ENCODE measurements at places on chromosomes 13 and 19.

GRCh38 chr19:42023121-42023942 is 29.3 kb upstream of the ATP1A3 start:
- DNase-seq, result no peak

DNA sequence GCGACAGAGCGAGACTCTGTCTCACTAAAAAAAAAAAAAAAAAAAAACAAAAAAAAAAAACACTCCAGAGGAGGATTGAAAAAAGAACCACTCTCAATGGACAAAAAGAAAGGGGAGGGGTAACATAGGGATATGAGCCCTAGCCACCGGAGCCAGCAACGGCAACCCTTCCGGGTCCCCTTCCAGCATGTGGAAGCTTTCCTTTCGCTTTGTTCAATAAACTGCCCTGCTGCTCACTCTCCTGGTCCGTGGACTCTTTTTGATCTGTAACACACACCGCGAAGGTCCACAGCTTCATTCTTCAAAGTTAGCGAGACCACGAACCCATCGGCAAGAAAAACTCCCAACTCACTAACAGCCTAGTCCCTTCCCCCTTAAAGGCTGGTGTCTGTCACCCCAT is 1.0 kb upstream of the REX1BD start:
- no peak for DNase-seq

DNA sequence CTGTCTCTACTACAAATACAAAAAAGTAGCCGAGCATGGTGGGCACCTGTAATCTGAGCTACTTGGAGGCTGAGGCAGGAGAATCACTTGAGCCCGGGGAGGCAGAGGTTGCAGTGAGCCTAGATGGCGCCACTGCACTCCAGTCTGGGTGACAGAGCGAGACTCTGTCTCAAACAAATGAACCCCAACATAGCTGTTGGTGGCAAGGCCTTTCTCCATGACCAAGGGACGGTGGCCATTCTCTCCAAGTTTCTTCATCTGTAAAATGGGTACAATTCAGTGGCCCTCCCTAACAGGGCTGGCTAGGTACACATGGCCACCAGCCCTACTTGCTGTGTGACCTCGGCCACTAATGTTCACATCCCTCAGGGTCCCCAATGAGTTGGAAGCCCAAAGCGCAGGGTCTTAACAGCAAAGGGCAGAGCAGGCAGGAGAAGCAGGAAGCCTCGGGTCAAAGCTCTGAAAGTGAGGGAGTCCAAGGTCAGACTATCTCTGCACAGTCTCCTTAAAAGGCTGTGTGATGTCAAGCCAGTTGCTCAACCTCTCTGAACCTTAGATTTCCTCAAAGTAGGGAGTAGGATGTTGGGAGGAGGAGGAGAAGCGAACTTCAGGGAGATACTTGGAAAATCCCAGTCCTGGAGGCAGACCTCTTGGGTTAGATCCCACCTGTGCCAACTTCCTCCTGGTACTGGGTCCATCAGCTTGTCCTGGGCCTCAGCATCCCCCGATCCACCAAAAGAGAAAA is 2.7 kb downstream of the JUND start:
- no peak for DNase-seq

GRCh38 chr13:37656247-37656940 is 57.8 kb upstream of the POSTN start:
- DNase-seq, result no peak

- DNase-seq, result no peak
These were observed 13.5 kb upstream of the VWA8 start for GRCh38 chr13:41974262-41974900.

DNA sequence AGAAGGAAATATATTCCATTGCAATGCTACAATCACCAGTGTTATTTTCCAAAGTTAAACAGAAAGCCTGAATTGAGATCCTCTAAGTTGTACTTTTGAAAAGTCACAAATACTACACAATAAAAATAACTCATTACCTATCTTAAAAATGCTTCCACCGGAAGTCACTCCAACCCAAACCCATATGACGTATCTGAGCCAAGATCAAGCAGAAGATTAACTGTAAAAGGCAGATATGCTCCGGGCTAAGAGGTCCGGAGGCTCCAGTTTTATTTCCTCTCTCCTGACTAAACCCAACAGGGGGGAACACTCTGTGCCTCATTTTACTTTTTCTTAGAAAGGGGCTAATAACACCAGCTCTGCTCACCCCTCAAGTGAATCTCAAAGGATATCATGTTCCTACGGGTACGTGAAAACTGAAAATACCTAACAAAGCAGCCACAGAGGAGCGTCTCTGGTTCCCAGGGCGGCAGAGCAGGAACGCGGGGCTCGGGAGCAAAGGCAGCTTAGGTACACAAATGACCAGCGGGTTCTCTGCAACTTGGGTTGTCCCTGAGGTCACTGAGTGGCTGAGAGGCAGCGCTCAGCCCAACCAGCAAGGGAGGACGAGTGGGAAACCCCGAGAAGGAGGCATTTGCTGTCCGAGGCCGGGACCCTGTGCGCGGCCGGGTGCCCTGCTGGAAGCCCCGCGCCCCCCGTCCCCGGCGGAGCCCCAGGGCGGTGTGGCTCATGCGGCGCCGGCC is 750 bp downstream of the RAB20 start:
- no peak for DNase-seq

GRCh38 chr19:4991538-4991937 is 22.6 kb downstream of the KDM4B start:
- no peak for DNase-seq

GRCh38 chr19:40689339-40690049 is 957 bp downstream of the NUMBL start:
- DNase-seq, result no peak

- DNase-seq, result no peak
These were observed 105.8 kb downstream of the LACC1 start for GRCh38 chr13:43985422-43986072.

DNA sequence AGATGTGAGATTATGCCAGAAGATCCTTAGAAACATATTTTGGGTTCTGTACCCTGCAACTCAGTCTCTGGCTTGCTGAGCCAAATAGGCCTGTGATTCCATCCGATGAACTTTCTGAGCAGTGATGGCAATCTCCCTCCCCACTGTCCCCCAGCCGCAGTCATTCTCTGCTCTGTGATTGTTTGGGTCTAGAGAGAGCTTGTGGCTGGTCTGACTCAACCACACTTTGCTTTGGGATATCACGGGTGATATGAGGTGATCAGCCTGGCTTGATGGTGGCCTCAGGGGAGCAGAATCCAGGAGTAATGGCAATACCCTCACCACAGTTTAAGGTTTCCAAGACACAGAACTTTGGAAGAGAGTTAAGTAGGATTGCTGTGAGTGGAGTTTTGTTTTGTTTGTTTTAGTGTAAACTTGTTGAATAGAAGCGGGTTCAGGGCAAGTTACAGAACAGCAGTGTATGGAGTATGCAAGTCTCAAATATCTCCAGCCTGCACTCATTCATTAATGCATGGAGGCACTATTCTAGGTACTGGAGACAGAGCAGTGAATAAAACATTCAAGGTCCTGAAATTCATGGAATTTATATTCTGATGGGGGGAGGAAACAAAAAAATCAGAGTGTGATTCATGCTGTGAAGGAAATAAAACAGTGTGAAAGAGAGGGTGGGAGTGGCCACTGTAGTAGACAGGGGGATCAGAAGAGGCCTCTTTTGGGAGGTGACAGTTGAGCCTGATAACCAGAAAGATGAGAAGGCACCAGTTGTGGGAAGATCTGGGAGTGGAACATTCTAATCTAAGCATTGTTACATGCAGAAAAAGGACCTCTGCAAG is 5.3 kb downstream of the SAMD4B start:
- no peak for DNase-seq

DNA sequence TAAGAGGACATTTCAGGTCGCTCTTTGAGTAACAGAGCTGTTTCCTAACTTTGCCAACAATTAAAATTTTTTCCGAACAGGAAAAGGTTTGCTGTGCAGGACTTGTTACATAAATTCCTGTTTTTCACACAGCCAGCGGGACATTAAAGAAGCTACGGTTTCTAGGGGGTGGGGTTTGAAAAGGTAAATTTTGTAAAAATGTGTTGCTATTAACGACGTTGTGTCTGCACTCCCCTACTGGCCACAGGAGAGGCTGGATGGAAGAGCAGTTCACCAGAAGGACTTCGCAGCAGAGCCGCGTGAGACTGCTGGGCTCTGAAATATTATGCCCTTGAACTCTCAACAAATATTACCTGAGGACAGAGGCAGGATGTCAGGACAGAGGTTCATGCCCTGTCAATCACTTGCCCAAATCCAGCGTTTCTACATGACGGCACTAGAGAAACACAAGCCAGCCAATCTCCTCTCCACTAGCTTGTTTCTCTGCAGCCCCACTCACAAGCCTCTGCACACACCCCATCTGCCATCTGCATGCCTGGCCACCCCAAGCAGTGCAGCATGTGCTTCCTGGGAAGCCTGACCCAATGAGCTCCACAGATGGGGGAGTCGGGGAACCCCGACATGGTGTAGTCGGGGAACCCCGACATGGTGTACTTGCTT is 102.0 kb downstream of the FOXO1 start:
- no peak for DNase-seq

- no peak for DNase-seq
These were observed 94.1 kb upstream of the FRY start for GRCh38 chr13:31937436-31937835.

GRCh38 chr13:99103536-99103935 is 97.1 kb upstream of the UBAC2 start:
- DNase-seq, result peak; percentile 42

DNA sequence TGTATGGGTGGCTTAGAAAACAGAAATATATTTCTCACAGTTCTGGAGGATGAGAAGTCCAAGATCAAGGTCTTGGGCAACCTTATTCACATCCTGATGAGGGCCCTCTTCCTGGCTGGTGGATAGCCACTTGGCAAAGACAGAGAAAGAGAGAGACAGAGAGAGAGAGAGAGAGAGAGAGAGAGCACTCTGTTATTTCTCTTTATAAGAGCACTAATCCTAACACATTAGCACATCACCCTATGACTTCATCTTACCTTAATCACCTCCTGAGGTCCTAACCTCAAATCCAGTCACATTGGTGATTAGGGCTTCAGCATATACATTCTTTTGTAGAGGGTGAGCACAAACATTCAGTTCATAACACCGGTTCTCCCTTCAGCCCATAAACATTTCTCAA is 430.3 kb downstream of the EFNB2 start:
- no peak for DNase-seq

DNA sequence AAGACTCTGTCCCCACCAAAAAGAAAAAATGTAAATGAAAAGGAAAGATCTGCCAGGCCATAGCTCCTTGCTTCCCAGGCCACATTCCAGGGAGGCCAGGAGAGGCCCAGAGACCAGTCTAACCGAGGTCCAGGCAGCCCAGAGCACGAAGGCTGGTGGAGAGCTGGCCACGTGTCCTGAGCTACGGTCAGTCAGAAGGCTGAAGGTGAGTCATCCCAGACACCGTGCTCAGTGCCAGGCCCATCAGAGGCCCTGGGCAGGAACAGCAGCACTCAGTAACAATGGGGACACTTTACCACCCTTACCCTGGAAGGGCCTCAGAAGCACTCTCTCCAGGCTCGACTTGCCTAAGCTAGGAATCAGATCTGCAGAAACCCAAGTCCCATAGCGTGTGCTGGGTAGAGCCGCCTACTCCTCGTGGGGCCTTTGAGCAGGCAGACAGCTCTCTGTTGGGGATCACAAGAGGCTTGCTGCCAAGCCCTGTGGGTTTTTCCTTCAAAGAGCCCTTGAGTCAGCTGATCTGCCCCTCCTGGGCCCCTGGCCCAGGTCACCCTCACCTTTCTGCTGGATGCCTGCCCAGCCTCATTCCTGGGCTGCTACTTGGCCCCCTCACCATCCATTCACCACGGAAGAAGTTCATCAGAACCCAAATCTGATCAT is 11.6 kb upstream of the DNMT1 start:
- no peak for DNase-seq

DNA sequence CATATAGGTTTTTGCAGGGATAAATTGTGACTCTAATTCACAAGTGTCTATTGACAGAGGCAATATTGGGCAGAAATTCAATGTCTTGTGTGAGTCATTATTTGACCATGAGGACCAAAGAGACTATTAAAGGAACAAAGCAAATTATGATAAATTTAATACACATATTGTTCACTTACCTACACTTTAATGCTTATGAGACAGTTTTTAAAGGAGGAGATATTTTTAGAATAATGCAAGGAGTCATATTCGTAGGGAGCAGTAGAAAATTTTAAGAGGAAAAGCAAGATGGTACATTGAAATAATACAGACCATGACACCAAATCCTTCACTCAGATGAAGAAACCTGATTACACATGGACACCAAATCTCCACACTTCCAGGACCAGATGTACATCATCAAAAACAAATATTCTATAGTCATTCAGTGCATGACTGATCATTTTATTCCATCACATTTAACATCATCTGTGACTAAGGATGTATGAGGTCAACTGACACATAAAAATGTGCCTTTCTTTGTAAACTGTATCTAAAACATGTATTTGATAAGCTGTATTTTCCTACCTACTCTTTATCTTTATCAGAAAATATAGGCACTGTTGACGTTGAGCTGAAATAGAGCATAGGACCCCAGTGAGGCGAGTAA is 4.2 kb upstream of the OR7A17 start:
- no peak for DNase-seq

DNA sequence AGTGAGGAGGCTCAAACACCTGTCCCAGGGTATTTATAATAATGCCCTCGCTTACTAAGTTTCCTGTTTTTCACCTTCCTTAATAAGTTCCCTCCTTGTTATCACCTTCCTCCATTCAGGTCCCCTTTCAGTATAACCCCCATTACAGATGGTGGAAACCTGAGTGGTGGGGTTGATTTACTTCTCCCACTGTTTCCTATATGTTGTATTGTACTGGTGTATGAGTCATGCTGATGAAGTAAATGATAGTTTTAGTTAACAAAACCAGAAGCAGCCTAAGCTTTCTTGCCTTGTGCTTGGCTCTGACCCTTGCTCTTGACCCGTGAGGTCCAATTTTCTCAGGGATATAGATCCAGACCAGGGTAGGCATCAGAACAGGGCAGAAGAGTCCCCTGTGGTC is 22.3 kb upstream of the TNFSF11 start:
- DNase-seq, result no peak

GRCh38 chr19:29760752-29761502 is 45.9 kb upstream of the C19orf12 start:
- no peak for DNase-seq

DNA sequence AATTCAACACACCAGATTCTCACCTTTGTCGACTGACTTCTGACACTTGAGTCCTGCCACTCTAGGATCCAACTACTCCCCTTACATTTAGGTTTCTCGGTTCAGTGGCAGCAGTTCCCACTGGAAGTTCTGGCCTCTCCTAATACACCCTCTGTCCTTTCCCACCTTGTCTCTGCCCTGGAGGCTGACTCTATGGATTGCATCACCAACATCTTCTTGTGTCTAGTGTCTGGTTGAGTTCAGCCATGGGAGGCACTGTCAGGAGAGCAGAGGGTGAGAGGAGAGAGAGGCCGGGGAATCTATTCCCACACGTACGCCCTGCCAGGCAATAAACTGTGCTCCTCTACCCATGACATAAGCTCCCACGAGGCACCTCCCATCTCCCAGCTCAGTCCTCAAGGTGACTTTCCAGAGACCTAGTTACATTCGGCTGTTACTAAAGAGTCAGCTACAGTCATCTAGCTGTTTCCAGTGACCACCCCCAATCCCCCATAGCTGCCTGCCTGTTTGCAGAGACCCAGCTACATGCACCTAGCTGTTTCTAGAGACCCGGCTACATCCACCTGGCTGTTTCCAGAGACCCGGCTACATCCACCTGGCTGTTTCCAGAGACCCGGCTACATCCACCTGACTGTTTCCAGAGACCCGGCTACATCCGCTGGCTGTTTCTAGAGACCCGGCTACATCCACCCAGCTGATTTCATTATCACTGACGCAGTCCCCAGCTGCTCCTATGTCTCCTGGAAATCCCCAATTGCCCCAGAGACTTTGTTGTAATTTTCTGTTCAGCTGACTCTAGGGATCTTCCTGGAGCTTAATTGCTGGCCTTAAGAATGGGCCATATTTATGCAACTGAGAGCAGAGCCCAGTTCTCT is 8.1 kb upstream of the LILRB4 start:
- DNase-seq, result no peak

- DNase-seq, result no peak
These were observed 11.3 kb downstream of the LILRB4 start for GRCh38 chr19:54674021-54674617.
